ENCODE measurements at places on chromosomes 13 and 19.

DNA sequence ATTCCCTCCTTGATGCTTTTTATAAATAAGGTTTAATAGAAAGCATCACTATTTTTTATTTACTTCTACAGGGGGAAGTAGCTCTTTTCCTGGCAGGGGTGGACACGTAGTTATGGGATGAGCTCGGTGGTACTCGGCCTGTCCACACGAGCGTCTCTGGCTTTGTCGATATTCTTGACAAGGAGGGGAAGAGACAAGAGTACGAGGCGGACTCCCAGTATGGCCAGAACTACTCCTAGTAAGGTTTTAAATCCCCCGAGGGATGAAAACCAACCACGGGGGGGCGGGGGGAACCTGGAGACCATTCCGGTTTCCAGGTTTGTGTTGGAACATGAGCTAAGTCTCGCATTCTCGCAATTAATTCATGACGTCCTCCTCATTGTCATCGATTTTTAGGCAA is 5.6 kb upstream of the BSG start:
- no peak for DNase-seq

DNA sequence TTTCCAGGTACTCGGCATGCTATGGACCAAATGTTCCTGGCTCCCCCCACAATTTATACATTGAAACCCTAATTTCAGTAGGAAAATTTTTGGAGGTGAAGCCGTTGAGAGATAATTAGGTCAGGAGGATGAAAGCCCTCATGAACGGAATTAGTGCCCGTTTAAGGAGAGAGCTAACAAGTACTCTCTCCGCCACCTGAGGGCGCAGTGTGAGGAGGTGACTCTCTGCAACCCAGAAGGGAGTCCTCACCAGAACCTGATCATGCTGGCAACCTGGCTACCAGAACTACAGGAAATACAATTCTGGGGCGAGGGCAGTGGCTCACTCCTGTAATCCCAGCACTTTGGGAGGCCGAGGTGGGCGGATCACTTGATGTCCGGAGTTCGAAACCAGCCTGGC is 397.8 kb downstream of the SLITRK5 start:
- no peak for DNase-seq

DNA sequence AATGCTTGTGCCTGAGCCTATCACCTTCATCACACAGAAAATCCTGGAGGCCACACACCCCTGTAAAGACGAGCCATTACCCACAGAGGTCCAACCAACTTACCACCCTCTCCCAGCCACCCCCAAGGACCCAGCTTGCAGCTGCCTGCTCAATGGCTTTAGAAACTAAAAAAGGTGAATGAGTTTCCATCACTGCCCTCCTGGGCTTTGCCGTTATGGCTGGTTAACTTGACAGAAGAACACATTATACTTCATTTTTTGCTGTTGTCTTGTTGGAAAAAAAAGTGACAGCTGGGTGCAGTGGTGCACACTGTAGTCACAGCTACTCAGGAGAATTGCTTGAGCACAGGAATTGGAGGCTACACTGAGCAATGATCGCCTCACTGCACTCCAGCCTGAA is 17.4 kb upstream of the FEM1A start:
- DNase-seq: no peak

GRCh38 chr19:39935364-39935661 is 879 bp upstream of the FCGBP start:
- DNase-seq: no peak

DNA sequence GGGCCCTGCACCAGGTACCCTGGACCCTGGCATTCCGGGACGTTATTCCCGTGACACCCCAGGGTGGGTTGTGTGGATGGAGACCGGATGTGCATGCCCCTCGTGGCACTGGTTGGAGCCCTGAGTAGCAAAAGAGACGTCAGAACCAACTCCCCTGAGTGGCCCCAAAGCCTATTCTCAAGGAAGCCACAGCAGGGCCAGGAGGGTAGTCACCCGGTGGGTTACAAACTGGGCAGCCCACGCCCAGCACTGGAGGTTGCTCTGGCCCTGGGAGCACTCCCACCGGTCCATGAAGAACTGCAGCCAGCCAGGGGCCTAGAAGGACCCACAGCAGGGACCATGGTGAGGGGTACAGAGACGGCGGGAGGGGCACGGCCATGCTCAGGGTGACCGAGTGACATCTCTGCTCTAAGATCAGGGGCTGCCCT is 7.5 kb downstream of the KLF16 start:
- DNase-seq: peak; percentile 36

- no peak for DNase-seq
These were observed 80.2 kb downstream of the IRS2 start for GRCh38 chr13:109706015-109706715.

DNA sequence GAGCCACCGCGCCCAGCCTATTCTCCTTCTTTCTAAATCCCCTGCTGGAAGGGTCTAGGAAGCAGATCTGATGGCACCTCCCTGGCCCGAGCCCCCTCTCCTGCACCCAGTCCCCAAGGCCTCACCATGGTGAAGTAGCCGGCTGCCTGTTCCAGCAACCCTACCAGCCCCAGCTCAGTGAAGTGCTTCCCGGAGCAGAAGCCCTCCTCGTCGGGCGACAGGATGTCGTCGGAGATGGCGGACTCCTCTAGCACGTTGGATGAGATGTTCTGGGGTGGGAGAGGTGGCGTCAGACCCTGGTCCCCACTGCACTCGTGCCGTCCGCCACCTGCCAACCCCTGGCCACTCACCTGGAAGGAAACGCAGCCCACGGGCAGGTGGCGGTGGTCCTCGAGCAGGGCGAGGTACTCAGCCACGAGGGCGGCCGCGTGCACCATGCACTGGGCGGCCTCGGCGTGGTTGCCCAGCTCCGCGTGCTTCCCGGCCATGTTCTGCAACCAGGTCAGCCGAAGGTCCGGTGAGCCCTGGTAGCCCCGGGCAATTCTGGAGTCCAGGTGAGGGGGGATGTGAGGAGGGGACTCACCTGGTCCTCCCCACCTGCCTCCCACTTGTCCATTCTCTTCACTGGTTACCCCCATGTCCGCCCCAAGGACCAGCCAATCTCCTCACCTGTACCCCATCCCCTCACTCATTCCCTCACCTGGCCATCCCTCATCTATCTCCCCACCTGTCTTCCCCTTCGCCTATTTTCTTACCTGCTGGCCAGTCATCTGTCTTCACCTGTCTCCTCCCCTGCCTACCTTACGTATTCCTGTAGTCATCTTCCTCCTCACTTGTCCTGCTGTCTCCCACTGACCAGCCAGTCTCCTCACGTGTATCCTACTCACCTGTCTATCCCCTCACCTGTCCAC is 11.5 kb upstream of the KANK2 start:
- DNase-seq: no peak

DNA sequence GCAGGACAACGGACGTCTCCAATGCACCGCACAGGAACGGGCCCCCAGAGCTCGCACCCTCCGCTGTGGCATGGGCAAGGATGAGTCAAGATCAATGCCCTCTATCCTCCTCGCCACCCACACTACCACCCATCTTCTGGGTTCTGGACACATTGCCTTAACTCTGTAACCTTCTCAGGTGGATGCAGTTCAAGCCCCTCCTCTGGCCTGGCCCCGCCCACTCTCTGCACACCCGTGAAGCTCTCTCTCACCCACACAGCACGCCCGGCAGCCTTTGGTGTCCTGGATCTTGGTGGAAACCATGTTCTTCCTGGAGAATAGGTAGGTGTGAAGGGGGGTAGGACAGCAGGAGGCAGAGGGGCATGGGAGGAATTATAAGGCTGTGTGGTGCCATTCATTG is 20.7 kb downstream of the MAP4K1 start:
- DNase-seq: no peak

DNA sequence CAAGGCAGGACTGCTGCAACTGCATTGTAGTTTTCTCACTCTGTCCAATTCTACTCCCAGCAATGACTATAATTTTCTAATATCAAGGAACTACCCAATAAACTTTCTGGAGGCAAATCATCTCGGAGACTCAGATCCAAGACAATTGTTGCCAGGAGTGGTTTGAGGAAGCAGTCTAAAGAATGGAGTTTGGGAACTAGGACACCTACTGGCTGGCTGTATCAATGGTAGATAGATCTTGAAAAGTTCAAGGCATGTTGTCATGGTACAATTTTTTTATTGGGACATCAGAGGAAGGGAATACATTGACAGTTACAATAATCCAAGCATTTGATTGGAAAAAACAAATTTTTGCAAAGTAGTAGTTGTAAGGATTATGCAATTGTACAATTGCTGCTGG is 648.3 kb upstream of the SLITRK6 start:
- no peak for DNase-seq

DNA sequence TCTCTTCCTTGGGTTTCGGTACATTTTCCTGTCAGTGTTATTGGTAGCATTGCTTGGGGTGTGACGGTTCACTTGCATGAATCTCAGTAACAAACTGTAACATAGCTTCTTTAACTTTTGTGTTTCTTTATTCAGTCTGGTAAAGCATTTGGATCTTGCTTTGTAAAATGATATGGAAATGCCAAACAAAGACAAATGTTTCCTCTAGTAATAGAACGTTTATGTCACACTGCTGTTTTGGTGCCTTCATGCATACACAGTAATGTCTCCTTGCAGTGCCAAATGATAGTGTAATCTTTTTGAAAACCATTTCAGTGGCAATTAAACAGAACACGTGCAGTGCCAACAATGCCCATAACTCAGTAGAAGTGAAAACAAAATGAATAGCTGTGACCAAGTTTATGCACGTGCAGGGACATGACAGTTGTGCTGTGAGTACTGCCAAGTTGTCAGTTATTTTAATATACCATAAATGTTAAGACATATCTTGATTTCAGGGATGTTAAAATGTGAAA is 110.8 kb downstream of the RXFP2 start:
- DNase-seq: no peak

- DNase-seq: no peak
These were observed 1.1 kb downstream of the LMO7 start for GRCh38 chr13:75637181-75637750.

- DNase-seq: no peak
These were observed 439.5 kb downstream of the FGF9 start for GRCh38 chr13:22110368-22110767.

DNA sequence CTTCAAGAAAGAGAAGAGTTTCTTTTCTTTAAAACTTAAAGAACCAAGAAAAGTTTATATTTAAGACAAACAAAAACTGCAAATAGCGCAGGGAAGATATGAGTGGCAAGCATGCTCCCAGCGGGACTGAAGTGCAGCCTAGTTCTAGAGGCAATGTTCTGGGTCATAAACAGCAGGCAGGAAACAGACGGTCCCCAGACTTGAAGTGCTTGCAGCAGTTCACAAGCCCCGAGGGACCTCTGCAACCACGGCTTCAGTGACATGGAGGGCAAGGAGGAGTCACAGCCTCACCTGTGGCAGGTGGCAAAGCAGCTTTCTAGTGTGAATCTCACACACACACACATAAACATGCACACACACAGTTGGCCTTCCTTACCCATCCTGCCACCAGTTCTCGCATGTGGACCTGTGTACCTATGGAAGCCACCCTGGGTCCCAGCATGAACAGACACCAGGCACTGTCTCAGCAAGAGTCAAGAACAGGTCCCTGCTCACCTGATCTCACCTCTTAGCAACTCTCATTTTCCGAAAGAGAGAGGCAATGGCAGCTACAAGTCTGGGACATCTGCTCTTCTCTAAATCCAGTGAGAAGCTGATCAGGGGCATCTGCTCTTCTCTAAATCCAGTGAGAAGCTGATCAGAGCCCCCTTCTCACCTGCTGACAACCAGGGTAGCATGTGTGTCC is 162.0 kb downstream of the EFNB2 start:
- DNase-seq: no peak

- no peak for DNase-seq
These were observed 3.4 kb downstream of the HMG20B start for GRCh38 chr19:3575949-3576673.

DNA sequence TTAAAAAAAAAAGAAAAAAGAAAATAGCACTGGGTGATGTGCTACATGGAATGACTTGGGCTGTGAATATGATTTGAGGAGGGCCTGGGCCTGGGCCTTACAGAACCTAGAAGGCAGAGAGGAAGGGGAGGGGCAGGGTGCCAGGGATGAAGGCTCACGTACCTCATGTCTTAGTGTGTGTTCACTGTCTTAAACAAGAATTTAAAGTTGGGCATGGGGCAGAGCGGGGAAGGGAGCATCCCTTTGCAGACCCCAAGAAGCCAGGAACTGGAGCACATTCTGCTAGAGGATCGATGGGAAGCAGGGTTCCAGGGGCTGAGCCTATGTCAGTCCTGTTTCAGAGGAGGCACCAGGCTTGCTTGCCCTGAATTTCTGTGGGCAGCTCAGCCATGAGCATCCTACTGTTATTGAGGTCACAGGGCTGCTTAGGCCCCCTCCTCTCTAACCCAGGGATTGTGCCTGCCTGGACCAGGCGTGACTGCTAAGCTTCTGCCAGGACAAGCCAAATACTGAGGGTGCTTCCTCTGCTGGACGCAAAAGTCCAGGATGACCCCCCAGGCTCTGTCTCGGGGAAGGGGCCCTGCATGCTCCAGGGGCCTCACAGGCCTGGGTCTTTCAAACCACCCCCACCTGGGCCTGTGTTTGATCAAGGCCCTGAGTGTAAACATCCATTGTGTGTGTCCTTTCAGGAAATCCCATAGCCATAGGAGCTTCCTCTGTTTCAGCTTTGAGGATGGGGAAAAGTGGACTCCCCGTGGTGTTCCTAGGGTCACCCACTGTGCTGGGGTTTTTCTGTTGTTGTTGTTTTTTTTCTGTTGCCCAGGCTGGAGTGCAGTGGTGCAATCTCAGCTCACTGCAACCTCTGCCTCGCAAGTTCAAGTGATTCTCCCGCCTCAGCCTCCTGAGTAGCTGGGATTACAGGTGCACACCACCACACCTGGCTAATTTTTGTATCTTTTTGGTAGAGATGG is 4.8 kb downstream of the LSR start:
- DNase-seq: no peak

DNA sequence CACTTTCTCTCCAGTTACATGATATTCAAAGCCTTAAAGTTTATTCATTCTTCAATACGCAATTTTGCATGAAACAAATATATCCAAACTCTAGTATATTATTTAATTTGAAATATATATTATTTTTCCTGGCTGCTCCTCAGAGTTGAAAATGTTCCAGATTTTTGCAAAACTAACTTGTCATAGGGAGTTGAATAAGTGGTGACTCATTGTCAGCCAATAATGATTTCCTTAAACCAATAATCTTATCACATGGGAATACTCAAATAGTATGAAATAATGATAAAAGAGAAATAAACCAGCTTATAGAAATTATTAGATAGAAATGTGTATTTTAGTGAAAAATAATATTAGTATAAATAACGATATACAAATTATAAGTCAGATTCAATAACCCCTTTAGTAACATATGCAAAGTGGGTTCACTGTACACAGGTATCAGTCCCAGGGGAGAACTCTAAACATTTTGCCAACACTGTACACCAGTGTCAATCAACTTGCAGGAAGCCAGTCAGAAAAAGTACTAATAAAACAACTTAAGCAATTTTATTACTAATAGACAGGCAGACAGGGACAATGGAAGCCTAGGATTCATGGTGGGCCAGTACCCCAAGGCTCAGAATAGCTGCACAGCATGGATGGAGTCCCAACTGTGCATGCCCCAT is 222.6 kb upstream of the KLHL1 start:
- no peak for DNase-seq

DNA sequence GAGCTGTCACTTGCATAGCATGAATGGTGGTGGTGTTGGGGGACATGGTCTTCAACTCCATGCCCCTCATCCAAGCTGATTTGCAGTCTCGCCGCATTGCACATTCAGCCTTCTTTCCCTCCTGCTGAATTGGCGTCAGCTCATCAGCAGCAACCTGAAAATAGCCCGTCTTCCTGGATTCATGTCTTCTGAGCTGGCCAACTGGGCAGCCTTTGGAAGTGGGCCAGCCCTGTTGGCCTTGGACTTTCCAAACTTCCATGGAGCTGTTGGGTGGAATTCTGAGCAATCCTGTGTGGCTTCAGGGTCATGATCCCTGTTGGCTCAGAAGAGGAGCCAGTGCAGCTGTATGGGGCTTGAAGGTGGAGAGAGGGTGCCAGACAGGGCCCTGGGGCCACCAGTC is 68.8 kb downstream of the ZNF536 start:
- no peak for DNase-seq

Data from CD4-positive, alpha-beta T cell treated with Interleukin-6 at 100 ng/mL for 8 hours (primary cell).